ENCODE measurements at places on chromosomes 3 and 15.

DNA sequence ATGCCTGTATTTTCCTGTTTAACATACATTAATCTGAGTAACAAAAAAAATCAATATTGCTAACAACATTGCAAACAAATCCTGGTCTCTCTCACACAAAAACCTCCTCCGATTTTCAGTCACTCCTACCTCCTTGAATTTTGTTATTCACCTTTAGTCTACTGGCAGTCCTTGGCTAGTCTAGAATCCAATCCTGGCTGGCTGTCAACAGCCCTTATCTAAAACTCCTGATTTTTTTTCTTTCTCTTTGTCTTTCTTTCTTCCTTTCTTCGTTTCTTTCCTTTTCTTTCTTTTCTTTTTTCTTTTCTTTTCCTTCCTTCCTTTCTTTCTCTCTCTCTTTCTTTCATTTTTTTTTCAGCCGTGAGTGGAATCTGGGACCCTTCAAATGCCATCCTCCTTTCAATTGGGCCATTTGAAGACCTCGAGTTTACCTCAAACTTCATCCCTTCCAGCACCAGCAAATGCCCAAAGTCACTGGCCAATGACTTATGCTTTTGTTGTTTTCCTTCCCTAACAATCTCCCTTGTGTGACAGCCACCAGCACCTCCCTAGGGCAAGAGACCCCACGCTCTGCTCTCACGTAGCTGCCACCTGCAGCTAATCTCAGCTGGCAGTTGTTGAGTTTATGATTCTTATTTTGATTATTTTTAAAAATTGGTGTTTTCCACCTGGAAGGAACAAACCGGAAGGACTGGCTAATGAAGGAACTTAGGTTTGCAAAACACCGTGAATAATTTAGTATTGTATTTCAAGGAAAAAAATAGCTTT lies 6.8 kb upstream of the ONECUT1 start:
- DNase-seq = no peak

DNA sequence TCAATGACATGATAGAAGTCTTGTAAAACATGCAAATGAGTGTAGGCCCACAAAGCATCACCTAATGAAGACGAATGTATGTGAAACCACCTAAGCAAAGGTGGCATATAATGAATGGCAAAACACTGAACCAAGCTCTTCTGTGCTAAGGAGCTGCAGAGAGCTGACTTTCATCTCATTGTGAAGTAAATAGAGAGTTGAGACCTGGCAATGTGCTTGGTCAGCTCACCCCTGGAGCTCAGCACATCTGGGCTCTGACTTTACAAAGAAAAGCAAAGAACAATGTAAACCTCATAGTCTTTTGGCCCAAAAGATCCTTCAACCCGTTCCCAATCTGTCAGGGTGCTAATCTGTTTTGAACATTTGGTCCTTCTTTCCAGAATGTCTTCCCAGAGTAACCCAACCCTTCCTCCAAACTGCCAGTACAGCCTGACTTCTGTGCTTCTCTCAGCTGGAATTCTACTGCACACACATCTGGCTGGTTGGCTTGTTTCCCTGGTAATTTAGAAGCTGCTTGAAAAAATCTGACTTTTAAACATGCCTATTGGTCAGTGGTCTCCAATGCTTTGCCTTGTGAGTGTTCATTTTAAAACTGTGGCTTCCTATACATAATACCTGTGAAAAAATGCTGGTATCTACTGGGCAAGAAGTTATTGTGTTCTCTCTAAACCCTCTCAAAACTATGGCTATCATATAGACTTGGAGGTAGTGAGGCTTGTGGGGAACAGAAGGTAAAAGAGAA lies 101.7 kb downstream of the CD200R1L start:
- no peak for DNase-seq

DNA sequence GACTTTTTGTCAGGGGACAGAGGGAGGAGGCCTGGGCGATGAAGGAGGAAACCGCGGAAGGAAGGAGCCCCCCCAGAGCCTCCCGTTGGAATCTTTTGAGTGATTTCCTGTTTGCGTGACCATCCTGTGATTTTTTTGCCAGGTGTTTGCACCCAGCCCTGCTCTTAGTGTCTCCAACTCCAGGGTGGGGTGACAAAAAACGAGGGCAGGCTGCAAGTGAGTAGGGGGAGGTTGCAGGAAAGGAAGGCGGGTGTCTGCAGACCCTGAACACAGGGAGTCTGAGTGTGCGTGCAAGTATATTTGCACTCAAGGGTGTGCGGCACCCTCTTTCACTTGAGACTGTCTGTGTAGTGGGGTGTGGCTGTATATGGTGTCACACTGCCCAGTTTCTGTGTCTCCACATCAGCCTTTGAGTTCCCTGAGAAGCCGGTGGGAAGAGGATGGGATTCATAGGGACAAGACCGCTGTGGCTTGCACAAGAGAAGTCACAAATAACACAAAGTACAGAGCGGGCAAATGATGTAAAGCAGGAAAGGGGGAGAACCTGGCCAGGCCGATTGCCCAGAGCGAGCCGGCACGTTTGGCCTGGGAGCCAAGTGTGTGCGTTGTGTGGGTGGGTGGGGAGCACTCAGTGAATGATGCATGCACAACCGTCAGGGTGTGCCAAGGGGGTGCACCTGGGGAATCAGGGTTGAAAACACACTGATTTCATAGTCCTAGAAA lies 6.6 kb downstream of the ISLR2 start:
- DNase-seq = no peak

GRCh38 chr15:84979651-84980050 lies 2.0 kb upstream of the PDE8A start:
- DNase-seq = no peak

- no peak for DNase-seq
Measured at GRCh38 chr3:62987721-62988120, 112.5 kb upstream of the CADPS start.

- no peak for DNase-seq
Measured at GRCh38 chr15:40958146-40958545, 4.9 kb downstream of the CHAC1 start.

DNA sequence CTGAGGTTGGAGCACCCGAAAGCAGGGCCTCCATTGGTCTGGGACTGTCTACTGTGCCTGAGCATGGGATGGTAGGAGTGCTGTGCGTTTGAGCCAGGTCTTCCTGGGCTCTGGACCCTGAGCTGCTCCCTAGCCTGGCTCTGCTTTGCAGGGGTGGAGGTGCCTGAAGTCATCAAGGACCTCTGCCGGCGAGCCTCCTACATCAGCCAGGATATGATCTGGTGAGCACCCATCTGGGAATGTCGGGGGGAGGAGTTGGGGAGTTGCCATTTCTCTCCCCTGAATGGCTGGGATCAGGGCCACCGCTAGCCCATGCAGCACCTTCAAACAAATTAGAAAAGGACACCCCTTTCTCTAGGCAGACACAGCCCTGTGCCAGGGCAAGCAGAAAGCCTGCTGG lies 20.7 kb downstream of the DUOX1 start:
- no peak for DNase-seq

DNA sequence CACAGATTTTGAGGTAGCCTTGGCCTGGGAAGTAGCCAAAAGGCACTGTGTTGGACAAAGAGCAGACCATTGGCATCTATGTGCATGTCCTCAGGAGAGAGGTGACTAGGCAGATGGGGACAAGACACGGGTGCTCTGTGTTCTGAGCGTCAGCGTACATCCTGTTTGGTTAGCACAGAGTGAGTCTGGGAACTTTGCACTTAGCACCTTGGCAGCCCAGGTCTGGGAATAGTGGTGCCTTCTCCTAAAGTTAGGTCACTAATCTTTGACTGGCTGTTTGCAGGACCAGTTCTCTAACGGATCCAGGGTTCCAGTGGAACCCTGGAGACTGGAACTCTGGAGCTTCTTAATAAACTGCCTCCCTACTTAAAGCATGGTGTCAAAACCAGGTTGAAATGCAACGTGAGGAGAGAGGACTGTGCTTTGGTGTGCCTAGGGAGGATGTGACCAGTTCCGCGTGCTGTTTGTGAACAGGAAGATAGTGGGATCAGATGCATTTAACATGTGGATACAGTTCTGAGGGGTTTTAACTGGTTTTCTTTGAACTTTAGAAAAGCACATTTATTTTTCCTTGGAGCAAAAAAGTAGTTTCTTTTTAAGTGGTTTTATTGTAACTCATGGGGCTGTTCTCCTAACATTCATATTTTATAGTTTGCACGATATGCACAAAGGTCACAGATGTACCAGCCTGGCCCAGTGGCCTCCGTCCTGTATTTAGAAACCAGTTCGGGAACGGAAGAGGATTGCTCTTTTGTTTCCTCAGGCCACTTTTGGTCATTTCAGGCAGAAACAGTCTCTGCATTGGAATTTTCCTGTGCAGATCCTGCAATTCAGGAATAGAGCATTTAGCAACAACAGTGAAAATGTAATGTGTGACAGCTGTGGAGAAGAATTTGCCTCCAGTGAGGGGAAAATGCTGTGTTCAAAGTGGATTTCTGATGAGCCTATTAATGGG lies 48.8 kb downstream of the ABHD2 start:
- DNase-seq = no peak

DNA sequence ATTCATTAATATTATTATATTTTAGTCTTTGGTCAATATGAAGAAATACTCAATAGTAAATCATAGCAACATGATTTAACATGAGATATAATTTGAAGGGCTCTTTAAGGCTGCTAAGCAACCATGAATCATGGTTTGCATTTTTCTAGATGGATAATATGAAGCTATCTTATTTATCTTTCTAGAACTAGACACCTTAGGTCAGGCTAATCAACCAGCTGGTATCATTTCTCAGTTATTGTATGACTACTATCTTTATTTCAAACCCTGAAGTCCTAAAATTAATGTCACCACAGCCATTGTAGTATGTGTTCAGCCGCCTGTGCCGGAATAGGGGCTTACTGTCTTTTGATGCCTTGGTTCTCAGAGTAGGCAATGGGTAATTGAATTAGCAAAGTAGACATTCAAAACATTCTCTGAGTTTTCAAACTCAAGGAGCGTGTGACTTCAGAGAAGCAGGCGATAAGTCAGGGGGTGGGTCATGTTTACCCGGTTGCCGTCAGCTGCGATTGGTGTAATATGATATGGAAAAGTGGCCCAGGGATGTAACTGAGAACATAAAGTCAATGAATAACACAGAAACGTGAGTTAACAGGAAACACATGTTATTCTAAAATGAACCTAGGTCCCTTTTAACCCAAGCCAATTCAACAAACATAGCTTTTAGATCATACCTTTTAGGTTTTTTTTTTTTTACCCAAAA lies 93.4 kb upstream of the CTDSPL start:
- DNase-seq = no peak

DNA sequence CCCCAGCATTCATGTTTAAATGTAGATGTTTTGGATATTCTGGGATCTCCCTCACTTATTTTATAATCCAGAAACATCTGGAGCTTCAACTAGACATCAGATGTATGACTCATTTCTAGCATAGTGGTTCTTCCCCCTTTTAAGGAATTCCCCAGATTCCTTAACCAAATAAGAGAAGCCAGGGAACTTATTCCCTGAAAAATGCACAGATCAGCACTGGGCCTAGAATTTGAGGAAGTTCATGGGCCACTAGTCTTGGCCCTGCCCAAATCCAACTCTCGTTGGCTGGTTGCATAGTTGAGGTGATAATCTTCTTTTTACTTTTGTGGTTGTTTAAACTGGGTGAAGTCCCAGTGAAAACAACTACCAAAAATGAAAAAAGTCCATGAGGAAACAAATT lies 20.4 kb downstream of the RARRES1 start:
- DNase-seq = no peak

DNA sequence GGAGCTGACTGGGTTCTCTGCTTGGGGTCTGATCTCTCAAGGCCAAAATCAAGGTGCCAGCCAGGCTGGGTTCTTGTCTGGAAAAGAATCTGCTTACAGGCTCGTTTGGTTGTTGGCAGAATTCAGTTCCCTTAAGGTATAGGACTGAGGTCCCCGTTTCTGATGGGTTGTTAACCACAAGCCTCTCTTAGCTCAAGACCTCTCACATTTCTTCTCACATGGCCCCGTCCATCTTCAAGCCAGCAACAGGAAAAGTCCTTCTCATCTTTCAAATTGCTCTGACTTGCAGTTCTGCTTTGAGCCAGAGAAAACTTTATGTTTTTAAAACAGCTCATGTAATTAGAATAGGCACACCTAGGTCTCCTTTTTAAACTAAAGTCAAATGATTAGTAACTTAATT lies 20.4 kb downstream of the UACA start:
- no peak for DNase-seq

DNA sequence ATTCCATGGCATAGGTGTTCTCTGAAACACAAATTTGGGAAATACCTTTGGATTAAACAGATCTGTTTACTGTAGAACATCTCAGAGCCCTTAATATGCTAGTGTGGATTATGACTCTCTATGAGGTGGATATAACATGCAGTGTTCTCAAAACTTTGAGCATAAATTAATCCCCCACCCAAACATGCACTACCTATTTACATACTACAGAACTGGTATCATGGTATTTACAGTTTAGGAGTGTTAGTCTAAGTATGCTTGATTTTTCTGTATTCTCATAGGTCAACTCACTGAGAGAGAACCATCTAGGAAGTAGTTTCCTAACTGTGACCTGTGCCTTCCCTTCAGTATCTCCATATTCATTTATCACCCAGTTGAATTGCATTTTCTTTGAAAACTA lies 30.9 kb upstream of the ZNF609 start:
- no peak for DNase-seq

- DNase-seq = no peak
Measured at GRCh38 chr3:171219258-171219657, 192.7 kb upstream of the SLC2A2 start.

- no peak for DNase-seq
Measured at GRCh38 chr15:78272776-78273175, 8.4 kb downstream of the DNAJA4 start.

DNA sequence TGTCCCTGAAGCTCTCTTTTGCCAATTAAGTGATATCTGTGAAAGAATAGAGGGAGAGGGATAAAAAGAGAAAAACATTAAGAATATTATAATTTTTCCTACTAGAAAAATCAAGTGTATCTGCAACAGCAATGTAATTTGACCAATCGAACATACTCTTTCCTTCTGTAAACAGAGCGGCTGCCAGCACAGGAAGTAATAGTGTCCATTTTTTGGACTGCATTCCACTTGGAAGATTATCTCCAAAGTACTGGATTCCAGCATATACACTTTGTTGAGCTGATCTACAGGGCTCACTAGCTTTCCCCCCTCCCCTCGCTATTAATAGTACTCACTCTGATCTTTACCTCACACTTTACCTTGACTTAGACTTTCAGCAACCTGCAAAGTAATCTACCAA lies 90.4 kb downstream of the SUCLG2 start:
- no peak for DNase-seq

- DNase-seq = no peak
Measured at GRCh38 chr15:67825881-67826716, 790 bp downstream of the SKOR1 start.

GRCh38 chr15:72809329-72809728 lies 25.8 kb upstream of the ADPGK start:
- no peak for DNase-seq

DNA sequence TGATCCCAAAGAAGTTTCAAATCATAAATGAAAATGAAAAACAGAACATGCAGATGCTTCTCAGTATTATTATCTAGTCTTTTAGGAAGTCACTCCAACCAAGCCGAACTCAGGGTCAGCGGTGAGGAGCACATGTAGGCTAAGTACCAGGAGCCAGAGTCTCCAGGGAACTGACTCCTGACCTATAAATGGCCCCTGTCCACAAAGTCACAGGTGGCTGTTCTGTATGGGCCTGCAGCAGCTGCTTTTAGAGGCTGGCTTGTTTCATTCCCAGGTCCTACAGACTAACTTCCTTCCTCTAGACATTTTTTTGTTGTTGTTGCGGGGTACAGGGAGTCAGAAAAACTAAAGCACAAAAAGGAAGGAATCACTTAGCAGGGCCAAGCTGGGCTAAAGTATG lies 54.6 kb downstream of the DAPK2 start:
- DNase-seq = no peak

- no peak for DNase-seq
Measured at GRCh38 chr3:166917437-166917836, 462.7 kb downstream of the ZBBX start.

All from stimulated activated CD4-positive, alpha-beta T cell treated with anti-CD3 and anti-CD28 coated beads, Interleukin-4, amount 100 ng/mL, for 4 hours (primary cell).